ENCODE measurements at places on chromosomes 3 and 15.

GRCh38 chr3:83230376-83230775 lies 1468.9 kb upstream of the GBE1 start:
- no peak for DNase-seq

- DNase-seq: no peak
Observed at GRCh38 chr3:31707286-31707685, 174.6 kb downstream of the STT3B start.

GRCh38 chr3:184377882-184378445 lies at the start of gene THPO:
THPO (minus strand) TSS chr3:184378207; CDS start chr3:184376259, 1,948 bp downstream.
- peak; percentile 86 for DNase-seq

DNA sequence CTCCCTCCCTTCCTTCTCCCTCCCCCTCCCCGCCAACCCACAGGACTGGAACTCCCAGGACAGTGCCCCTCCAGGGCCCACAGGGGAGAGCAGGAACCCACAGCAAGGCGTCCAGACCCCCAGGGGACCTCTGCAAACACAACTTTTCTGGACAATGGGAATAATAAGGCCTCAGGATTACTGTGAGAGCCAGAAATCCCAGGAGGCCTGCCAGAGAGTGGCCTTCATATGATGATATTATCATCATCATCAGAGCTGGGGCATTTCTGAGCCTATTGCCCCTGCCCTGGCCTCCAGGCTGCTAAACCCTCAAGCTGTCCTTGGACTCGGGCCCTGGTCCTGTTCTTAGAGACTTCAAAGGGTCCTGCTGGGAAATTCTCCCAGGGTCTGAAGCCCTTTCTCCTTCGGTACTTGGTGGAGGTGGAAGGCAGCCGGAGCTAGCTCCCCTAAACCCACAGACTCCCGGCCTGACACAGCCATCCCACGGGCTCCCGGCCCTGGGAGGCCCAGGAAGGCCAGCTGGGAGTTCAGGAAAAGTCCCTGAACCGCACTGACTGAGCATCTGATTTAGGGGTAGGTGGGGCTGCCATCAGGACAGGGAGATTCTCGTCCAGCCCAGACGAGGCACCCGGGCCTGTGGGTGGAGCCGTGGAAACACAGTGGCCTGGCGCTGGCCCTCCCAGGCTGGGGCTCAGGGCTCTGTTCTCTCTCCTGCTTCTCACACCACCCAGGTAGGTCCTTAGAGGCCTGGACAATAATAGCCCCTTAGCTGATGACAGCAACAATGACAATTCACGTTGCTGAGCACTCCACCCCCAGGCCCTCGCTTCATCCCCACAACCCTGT lies 4.9 kb downstream of the CALML4 start:
- DNase-seq: no peak

DNA sequence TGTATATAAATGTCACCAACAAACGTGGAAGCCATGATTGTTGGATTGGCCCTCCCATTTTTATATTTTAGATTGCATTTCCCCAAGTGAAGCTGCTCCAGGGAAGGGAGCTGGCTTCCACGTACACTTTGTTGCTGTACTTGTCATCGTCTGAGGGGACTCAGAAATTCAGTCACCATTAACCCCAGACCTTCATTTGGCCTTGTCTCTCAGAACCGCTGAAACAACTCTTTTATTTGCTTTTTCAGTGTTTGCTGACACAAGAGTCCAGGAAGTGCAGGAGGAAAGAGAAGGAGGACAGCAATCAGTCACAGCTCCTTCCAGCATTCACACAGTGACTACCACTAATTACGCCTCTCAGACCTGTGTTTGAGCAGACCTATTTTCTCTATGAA lies 276.5 kb downstream of the TBL1XR1 start:
- DNase-seq: peak; percentile 83

GRCh38 chr3:56772952-56773938 lies 28.5 kb downstream of the ARHGEF3 start:
- no peak for DNase-seq

DNA sequence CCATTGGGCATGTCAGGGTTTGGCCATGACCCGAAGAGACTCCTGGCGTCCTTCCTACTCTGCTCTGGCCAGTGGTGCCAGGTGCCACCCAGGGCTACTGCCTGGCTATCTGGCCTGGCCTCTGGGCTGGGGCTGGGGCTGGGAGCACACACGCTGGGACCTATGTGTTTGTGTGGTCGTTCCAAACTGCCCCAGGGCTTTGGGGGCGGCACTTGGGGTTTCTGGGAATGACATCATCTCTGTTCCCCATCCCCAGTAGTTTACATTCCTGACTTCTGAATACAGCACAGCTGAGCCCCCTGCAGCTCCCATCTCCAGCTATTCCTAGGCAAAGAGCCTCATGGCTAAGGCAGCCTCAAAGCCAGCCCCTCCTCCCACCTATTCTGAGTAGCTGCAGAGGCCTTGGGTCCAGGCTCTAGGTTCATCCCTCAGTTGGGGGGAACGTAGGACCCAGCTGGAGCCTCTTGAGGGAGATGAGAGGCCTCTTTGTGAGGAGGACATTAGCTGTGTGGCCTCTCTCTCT lies 24.3 kb downstream of the PLEKHO2 start:
- no peak for DNase-seq

Data from SHP77 (cell line).